ENCODE measurements at places on chromosomes 5 and 9.

DNA sequence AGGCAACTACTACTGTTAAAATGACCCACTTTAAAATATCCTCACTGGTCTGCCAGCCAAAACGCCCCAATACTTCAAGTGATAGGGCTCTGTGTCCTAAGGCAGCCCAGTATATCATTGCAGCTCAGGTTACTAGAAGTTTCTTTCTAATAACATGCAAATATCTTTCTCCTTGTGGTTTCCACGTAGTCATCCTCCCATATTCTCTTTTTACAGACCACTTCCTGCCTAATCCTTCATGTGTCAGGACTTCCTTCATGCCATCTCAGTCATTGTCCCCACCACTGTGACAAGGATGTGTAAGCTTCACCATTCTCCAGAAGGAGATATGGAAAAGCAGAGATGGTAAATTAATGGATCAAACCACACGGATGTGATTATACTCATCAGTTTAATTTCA is 813.7 kb downstream of the MAT2B start:
- no peak for DNase-seq

DNA sequence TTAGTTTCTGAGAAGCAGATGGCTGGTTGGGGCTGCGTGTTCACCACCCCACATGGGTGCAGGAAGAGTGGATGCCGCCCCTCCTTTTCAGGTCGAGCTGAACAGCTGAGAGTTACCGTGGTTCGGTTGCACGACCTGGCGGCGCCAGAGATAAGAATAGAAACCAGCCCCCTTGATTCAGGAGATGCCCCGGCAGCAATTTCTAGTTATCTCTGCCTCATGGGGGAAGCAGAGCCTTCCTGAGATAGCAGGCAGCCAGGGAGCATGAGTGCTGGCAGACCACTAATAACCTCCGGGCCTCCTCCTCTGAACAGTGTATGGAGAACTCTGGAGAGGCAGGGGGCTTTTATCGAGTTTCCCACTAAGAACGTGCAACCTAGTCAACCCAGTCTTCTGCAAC is 177.8 kb downstream of the NSG2 start:
- no peak for DNase-seq

- no peak for DNase-seq
These were observed 49.2 kb upstream of the TNC start for GRCh38 chr9:115167175-115167574.

DNA sequence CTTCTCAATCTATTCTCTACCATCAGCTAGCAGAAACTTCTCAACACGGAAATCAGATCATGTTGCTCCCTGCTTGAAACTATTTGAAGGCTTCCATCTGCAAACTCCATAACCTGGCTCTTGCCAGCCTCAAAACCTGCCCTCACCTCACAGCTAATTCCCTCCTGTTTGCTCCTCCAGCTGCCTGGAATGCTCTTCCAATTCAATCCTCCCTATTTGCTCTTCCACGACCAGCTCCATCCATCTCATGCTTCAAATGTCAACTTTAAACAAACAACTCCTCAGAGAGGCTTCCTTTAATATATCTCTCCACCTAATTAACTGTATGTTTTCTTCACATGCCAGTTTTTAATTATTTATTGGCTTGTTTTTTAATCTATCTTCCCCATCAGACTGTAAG is 1.5 kb downstream of the PLAA start:
- no peak for DNase-seq
